Activated CD8-positive, alpha-beta memory T cell treated with anti-CD3 and anti-CD28 coated beads for 24 hours (primary cell): ENCODE measurements at places on chromosomes 1 and 21.

DNA sequence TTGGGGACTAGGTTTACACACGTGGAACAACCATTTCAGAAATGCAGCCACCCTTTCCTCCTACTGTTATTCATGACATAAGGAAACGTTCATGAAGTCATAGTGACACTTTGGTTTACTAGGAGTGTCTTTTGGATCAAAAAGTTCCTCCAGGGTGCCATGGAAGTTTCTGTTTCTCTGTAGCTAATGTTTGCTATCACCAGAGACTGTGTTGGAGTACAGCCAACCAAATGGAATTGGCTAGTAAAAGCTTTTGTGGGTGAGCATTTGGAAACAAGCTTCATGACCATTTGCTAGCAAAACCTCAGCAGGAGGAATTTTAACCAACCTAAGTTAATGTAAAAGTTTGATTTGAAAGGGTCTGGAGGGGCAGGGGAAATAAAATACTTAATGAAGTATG is 43.9 kb upstream of the ADGRL2 start:
- DNase-seq: no peak

- DNase-seq: no peak
Observed at GRCh38 chr1:40868051-40868723, 6.0 kb upstream of the CITED4 start.

- peak; percentile 57 for DNase-seq
Observed at GRCh38 chr21:45291613-45292398, 4.1 kb upstream of the POFUT2 start.

DNA sequence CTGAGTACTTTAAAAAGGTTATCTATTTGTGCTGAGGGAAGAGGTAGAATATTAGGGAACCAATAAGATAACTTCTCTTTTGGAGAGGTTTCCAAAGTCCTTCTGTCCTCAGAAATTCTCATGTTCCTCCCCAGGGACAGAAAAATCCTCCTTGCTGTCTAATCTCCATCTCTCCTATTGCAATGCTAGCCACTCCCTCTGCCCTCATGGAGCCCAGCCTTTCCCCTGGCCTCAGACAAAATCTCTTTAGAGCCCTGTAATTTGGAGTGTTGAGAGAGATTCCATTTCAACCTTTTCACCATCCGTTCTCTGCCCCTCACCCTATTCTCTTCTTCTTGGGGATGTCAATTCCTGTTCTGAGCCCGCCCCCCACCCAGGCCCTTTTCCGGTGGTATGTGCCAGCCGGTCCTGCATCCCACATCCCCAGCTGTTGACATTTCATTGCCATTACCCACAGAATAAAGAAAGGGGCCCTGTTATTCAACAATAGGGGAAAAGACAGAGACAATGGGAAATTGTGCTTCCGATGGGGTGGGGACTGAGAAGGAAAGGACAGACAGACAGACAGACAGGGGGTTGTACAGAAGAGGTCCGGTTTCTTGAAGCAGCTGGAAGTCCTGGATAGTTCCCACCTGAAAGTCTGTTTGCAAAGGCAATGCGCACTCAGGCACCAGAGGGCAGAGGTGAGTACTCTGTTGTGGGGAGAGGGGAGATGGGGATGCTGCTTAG is at the start of gene HAPLN2:
Gene HAPLN2 (plus strand): TSS at position 563 of the 729 bp plus-strand sequence. CDS start 4,076 bp downstream, outside the sequence.
- DNase-seq: no peak

GRCh38 chr21:18164933-18165332 is 79.7 kb upstream of the CHODL start:
- DNase-seq: no peak

- DNase-seq: no peak
Observed at GRCh38 chr1:208644401-208645160, 400.4 kb upstream of the PLXNA2 start.
